ENCODE measurements at places on chromosomes 13 and 19.

- no peak for DNase-seq
These were observed 222.0 kb downstream of the ZNF536 start for GRCh38 chr19:30593975-30594745.

DNA sequence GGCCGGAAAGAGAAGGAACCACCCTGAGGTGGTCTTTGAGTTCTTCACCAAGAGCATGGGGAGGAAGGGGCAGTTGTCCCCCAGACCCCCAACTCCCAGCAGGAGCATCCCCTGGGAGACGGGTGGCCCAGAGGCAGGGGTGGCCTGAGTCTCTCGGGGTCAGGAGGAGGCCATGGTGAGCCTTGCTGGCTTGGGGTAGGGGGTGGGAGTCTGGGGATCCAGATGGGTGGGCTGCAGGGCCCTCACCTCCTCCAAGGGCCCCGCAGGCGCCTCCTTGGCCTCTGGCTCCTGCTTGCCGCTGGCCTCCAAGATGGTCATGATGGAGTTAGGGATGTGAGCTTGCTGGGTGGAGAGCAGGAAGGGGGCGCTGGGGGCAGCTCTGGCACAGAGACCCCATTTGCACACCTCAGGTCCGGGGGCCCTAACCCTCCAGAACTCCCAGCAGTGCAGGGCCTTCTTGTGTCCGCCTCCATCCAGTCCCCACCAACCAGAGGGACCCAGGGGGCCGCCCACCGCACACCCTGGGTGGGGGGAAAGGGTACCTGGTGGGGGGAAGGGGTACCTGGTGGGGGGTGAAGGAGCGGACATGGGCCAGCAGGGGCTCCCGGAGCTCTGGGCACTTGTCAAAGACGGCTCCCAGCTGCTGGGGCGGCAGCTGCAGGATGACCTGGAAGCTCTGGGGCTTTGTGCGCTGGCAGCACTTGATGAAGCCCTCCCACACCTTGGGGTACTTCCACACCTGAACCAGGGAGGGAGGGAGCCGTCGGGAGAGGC, 1.3 kb upstream of the RSPH6A start:
- no peak for DNase-seq

GRCh38 chr13:50370303-50370950, 355.2 kb downstream of the KCNRG start:
- no peak for DNase-seq

- peak; percentile 90 for DNase-seq
These were observed 4.2 kb downstream of the ADPRHL1 start for GRCh38 chr13:113448885-113449692.
